ENCODE measurements at places on chromosomes 3 and 15.

GRCh38 chr3:53420831-53421230 lies 73.5 kb upstream of the DCP1A start:
- no peak for DNase-seq

- DNase-seq, result no peak
Measured at GRCh38 chr15:95252404-95252803, 1021.0 kb downstream of the MCTP2 start.

- no peak for DNase-seq
Measured at GRCh38 chr15:26201177-26201858, 338.2 kb upstream of the ATP10A start.

- DNase-seq, result peak; percentile 27
Measured at GRCh38 chr15:91032919-91033803, 10.8 kb upstream of the VPS33B start.

DNA sequence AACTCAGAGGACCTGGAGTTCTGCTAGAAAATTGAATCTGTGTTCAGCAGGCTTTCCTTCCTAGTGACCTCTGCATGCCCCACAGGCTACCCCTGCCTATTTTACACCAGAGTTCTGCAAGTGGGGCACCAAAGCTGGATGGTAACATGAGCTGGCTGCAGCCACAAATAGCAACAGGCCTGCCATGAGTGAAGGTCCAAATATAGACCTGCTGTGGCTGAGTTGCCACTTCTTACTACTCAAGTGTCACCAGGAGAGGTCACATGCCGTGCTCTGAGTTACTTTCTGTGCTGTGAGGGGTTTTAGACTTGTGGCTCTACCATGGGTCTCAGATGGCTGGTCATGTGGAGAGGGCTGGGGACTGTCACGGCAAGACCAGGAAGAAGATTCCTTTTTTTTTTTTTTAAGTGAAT lies at the start of gene FSD2:
TSS of gene FSD2 (minus strand) at position 76 of the 413 bp plus-strand sequence. CDS start 18,679 bp downstream, outside the sequence.
- peak; percentile 67 for DNase-seq

DNA sequence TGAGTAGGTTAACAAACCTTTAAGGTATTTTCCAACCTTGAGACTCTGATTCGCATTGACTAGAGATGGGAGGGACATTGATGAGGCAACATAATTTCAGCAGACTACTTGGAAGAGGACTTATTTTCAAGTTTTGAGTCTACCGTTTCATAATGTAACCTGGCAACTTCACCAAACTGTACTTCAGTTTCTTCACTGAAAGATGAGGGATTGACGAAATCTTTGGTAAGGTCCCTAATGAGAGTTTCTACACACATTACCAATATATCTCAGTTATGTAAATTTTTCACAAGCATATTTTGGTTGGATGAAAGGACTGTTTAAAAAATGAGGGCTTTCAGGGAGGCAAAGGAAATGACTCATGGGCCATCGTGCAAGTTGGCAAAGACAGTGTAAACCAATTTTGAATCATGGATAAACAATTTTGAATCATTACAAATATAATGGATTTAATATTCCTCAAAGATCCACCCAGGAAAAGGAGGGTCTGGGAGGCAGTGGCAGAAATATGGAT lies 28.7 kb upstream of the SEMA6D start:
- DNase-seq, result no peak

- DNase-seq, result peak; percentile 38
Measured at GRCh38 chr3:179608931-179609720, 4.5 kb downstream of the NDUFB5 start.

DNA sequence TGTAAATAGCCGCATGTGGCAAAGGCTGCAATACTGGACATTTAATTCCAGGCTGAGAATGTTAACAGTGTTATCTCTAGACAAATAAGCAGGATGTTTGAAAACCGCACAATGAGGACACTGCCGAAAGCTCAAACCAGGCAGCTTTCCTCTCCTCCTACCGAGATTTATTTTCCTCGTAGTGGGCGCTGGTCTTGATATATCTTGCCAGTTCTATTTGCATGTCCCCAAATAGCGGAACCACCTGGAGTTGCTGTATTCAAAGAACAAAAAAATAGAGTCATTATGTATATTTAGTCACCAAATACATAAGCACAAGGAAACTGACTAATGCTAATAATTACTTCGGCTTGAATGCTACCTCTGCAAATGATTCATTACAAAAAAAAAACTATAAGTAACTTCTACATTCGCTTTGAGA lies 46.5 kb downstream of the CYFIP1 start:
- DNase-seq, result no peak

DNA sequence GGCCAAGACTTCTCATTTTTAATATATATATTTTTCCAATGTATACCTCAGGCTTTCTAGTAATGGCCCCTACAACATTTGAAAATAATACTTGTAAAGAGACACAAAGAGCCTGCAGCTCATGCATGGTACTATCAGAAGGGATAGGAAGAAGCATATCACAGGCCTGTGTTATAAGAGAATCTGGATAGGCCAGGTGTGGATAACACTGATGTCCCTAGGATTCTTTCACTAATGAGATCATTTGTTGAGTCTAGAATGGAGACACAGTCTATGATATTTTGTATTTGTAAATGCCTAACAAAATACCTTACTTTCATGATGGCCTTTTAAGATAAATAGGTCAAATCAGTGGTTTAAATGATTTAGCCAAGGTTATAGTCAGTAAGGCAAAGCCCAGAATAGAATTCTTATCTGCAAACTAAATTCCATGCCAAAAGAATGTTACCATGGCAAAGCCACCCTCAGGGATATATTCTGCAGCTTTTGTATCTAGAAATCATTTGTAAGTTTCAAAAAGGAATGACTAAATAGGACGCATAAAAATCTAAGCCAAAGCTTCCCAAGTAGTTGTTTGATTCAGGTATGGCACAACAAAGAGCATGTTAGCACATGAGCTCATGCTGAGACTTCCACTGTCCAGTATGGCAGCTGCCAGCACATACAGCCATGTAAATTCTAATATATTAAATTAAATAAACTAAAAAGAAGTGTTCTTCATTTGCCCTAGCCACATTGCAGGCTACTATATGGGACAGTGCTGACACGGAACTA lies 10.0 kb downstream of the DCP1A start:
- DNase-seq, result no peak

GRCh38 chr3:47291158-47291753 lies 8.5 kb downstream of the KLHL18 start:
- no peak for DNase-seq

GRCh38 chr3:185813691-185814215 lies 11.1 kb downstream of the IGF2BP2 start:
- peak; percentile 42 for DNase-seq

DNA sequence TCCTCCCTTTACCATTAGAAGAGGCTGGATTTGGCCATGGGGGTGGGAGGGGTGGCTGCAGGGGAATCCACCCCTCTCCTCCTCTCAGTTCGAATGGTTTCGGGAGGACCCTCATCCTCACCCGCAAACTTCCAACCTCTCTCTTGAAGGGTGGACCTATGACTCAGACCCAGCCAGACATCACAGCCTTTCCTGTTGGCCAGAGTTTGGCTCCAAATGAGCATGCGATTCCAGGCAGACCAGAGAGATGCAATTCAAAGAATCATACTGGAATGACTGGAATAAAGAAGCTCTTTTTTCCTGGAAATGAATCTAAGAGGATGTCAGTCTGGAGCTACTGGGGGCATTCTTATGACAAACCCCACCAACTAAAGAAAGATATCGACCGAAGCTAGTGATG lies 516.7 kb upstream of the MDFIC2 start:
- DNase-seq, result no peak
